ENCODE measurements at places on chromosomes 12 and 14. TPM values are rescaled to one million over a fixed set of nuclear protein-coding genes. Genes with fewer than 3 reads are reported as not detected.

Gene FAIM2
- total RNA-seq, result 0.78 TPM

Gene PTPRB
- not detected for total RNA-seq

Gene NTS
- not detected for total RNA-seq

Gene PGF
- 0.38 TPM for total RNA-seq

Gene RNU6-7
- not detected for total RNA-seq

DNA sequence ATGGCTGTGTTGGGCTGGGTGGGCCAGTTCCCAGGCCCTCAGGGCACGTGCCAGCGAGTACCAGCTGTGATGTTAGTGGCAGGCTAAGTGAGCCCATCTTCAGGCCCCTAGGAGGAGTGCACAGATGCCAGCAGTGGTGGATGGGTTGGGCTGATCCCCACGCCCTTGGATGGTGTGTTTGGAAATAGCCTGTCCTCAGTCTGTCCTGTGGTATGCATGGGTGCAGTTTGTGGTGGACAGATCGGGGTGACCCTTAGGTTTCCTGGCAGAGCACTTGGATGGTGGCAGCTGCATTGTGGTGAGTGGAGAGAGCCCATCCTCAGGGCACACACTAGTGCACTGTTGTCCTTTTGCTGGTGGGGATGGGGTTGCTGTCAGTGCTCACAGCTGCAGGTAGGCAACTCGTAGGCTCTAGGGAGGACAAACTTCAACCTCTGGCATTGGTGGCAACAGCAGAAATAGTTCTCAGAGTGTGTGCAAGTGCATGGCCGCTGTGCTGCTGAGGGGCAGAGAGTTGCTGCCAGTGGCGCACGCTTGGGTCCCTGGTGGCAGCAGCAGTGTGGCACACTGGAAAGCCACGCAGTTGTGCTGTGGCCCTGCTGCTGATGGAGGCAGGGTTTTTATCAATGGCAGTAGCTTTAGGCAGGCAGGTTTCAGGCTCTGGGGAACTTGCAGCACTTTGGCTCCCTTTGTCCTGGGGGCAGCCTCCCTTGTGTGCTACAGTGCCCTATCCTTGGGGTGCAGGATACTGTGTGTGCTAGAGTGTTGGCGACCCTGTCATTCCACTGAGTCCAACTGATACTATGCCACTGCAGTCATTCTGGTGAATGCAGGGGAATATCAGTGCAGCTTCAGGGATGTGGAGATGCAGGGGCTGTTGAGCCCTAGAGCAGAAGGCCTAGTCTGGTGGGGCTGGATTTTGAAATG, 65.5 kb downstream of the FBXO33 start:
- no peaks in the 10 kb centered on the region for H3K27me3 ChIP-seq
- no peak for DNase-seq
- H3K4me1 ChIP-seq, result peaks cover 2% of the 10 kb centered on the region
- H3K4me3 ChIP-seq, result no peak overlapping the region

GRCh38 chr14:70358631-70359030, 852 bp downstream of the COX16 start:
- H3K27ac ChIP-seq, result peak overlapping the region; percentile 77
- peak overlapping the region; percentile 98 for H3K4me3 ChIP-seq
- peaks cover 30% of the 10 kb centered on the region for H3K36me3 ChIP-seq
- no peak for DNase-seq

GRCh38 chr12:123034865-123035264, 54.4 kb downstream of the ARL6IP4 start:
- no peak overlapping the region for H3K27ac ChIP-seq
- no peak for DNase-seq
- H3K4me3 ChIP-seq, result no peak overlapping the region
- no peaks in the 10 kb centered on the region for H3K36me3 ChIP-seq
- peaks cover 11% of the 10 kb centered on the region for H3K4me1 ChIP-seq

- no peak overlapping the region for H3K4me3 ChIP-seq
- no peaks in the 10 kb centered on the region for H3K36me3 ChIP-seq
- no peaks in the 10 kb centered on the region for H3K4me1 ChIP-seq
- H3K27ac ChIP-seq, result no peak overlapping the region
Observed at GRCh38 chr14:52111583-52111982, 42.7 kb upstream of the NID2 start.

DNA sequence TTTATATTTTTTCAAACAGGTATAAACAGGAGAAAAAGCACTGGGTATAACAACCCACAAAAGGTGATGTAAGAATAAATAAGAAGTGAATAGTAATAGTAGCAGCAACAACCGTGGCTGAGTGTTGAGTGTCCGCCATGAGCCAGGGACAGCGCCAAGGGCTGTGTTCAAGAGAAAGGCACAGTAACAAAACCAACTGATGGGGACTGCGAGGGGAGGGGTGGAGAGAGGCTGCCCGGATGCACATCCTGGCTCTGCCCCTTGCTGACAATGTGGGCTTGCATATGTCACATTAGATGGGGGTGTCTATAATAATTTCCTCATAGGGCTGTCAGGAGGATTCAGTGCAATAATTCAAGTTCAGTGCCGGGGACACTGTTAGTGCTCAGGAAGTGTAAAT, 912.4 kb downstream of the VRK1 start:
- peaks cover 77% of the 10 kb centered on the region for H3K4me1 ChIP-seq
- no peak overlapping the region for H3K4me3 ChIP-seq
- peak; percentile 56 for DNase-seq
- no peaks in the 10 kb centered on the region for H3K27me3 ChIP-seq

GRCh38 chr12:60475825-60476224, 880.0 kb downstream of the SLC16A7 start:
- no peak overlapping the region for H3K27ac ChIP-seq
- no peaks in the 10 kb centered on the region for H3K4me1 ChIP-seq
- no peak overlapping the region for H3K4me3 ChIP-seq
- H3K27me3 ChIP-seq, result no peaks in the 10 kb centered on the region
- DNase-seq, result no peak

DNA sequence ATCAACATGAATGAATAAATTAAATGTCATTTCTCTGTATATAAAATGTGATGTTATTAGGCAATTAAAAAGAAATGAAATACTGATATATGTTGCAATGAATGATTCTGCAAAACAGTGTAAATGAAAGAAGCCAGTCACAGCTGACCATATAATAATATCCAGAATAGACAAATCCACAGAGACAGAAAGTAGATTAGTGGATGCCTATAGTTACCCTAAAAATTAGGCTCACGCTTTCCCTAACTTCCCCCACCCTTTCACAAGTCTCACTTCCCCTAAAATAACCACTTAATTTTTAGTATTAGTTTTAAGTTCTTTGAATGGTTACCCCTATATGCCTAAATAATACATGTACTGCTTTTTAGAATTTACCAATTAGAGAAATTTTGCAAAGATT, 348.9 kb upstream of the FAR2 start:
- H3K4me1 ChIP-seq, result no peaks in the 10 kb centered on the region
- no peak overlapping the region for H3K27ac ChIP-seq
- H3K4me3 ChIP-seq, result no peak overlapping the region

- H3K4me1 ChIP-seq, result no peaks in the 10 kb centered on the region
- no peaks in the 10 kb centered on the region for H3K36me3 ChIP-seq
- H3K27me3 ChIP-seq, result no peaks in the 10 kb centered on the region
- no peak overlapping the region for H3K4me3 ChIP-seq
- H3K27ac ChIP-seq, result no peak overlapping the region
Observed at GRCh38 chr12:77571127-77571526, 259.6 kb upstream of the NAV3 start.

DNA sequence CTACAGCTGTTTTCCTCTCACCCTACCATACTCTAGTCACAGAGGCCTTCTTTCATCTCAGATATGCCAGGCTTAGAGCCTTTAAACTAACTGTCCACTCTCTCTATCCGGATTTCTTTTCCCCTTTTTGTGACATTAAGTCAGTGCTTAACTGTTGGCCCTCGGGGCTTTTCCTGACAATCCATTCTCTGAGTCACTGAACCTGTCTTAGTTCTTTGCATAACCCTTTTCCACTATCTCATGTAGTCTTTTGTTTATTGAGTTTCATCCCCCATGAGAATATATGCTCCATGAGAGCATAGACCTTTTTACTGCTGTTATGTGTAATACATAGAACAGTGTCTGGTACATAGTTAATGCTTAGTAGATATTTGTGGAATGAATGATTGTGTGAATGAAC, 68.7 kb downstream of the PLEKHA5 start:
- H3K27ac ChIP-seq, result no peak overlapping the region
- no peak for DNase-seq
- no peaks in the 10 kb centered on the region for H3K27me3 ChIP-seq
- H3K36me3 ChIP-seq, result no peaks in the 10 kb centered on the region
